Substantia nigra (tissue), 51 donors: ENCODE measurements at places on chromosomes 3 and 15.

DNA sequence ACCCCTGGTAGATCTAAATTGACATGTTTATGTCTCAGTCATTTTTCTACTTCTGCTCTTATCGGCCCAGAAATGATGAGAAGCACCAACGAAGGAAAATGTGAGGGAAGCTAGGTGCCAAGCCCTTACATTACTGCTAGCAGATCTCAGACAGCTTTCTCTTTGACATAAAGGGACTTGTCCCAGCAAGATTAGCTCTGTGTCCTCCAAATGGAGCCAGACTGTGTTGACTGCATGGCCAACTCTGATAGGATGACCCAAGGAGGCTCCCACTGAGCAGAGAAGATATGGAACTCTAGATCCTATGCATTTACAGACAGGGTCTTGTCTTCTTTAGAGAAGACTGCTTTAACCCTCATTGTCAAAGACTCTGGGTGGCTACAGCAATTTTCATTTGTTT, 2.8 kb upstream of the MCTP2 start:
- no peak for DNase-seq

- DNase-seq, result no peak
Measured at GRCh38 chr15:42154212-42154941, 2.1 kb downstream of the PLA2G4F start.

GRCh38 chr15:37246065-37246464, 145.7 kb upstream of the MEIS2 start:
- DNase-seq, result no peak

DNA sequence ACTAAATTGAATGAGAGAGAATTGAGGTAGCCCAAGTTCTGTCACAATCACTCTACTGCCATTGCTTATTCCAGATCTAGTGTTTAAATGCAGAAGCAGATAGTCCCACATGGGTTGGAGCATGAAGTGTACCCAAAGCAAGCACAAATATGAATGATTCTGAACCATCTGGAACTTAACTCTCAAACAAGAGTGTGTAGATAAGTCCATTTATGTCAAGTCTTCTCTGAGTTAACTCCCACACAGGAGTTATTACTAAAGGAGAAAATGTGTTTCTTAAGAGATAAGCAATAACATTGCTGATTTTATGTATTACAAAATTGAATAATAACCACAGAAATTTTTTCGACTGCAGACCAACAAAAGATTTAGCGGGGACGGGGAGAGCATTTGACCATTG, 33.6 kb downstream of the PAQR9 start:
- no peak for DNase-seq

GRCh38 chr3:190941694-190942260, 79.3 kb upstream of the GMNC start:
- DNase-seq, result no peak

- DNase-seq, result no peak
Measured at GRCh38 chr15:99999282-100000070, 266.2 kb upstream of the LYSMD4 start.

DNA sequence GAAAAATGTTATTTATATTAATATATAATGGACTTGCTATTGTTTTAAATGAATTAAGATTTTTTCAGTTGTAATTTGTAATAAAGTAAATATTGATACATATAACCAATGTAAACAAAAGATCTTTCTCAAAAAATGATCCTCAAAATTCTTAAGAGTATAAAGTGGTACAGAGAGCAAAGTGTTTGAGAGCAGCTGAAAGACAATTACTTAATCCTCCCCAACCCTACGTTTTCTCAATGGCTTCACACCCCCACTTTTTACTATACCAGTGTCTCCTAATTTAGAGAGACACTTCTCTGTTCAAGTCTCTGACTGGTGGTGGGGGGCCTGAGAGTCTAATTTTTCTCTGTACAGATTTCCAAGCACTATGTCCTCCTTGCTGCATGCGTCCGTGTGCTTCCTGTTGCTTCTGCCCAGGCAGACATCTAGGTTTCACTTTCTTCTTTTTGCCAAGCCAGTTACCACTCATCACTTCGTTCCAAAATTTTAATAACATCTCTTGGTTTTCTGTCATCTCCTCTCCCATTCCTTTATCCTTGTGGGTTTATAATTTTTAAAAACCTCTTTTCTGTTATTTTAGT, 276.3 kb upstream of the DNAJC19 start:
- no peak for DNase-seq

GRCh38 chr15:64975390-64975789, 14.3 kb downstream of the SPG21 start:
- DNase-seq, result no peak

DNA sequence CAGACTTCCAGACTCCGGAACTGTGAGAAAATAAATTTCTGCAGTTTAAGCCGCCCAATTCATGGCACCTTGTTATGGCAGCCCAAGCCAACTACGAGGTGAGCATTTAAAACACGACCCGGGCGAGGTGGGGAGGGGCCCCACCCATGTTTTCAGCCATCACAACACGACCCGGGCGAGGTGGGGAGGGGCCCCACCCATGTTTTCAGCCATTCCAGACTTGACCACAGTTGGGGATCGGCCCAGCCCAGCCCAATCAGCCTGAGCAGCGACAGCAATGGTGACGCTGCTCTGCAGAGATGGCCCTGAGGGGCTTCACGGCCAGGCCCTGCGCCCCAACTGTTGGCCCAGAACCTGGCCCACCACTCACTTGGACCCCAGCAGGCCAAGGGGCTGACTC, 93.1 kb downstream of the ATP10A start:
- no peak for DNase-seq

- no peak for DNase-seq
Measured at GRCh38 chr3:73422571-73422970, 202.2 kb downstream of the PDZRN3 start.

GRCh38 chr3:101529816-101530685, 17.0 kb upstream of the SENP7 start:
- DNase-seq, result no peak

DNA sequence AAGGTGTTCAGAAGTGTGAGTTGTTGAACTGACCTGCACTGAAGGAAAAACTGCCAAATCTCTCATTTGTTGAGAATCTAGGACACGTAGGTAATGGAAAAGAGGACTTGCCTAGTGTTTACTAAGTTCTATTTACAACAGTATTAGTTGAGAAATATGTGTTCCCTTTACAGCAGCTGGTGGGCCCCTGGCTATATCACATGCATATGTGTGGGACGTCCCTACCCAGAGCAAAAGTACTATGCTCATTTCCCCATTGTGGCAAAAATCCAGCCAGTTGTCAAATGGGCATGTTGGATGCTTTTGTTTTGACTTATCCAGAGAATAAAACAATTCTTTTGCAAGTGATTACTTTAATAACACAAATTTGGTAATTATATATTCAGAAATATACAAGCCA, 113.3 kb upstream of the PTX3 start:
- no peak for DNase-seq

DNA sequence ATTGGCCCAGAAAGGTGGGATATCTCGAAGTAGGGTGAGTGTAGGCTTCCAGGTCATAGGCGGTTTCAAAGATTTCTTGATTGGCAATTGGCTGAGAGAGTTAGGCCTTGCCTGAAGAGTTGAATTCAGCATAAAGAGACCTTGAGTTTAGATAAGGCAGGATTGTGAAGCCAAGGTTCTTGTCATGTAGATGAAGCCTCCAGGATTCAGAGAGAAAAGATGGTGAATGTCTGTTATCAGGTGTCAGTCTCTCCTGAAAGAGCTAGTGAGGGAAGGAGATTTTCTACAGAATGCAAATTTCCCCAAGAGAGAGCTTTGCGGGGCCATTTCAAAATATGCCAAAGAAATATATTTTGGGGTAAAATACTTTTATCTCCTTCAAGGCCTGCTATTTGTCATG, 217.0 kb upstream of the TLE3 start:
- no peak for DNase-seq

DNA sequence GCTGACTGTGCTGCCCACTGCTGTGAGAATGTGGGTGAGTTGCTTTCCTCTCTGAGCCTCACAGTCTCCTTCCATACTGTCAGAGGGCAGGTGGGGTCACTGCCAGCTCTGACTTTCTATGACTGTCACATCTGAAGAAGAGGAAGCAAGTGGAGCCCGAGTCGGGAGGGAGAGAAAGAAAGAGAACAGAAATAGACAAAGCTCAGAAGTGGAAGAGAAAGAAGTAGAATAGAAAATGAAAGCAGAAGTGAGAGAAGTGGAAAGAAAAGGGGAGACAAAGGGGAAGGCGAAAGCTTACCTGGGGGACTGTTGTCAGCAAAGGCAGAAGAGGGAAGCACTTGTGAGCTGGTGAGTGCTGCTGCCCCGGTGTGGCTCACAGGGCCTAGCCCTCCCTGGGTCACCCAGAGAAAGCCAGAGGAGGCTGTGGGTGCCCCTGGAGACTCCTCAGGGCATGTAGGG, 57.9 kb downstream of the EPHB1 start:
- DNase-seq, result no peak
